Natural killer cell (primary cell): ENCODE measurements at places on chromosomes 3 and 15.
A peak's percentile ranks its signal among the peaks of the same experiment; 100 is the strongest.

DNA sequence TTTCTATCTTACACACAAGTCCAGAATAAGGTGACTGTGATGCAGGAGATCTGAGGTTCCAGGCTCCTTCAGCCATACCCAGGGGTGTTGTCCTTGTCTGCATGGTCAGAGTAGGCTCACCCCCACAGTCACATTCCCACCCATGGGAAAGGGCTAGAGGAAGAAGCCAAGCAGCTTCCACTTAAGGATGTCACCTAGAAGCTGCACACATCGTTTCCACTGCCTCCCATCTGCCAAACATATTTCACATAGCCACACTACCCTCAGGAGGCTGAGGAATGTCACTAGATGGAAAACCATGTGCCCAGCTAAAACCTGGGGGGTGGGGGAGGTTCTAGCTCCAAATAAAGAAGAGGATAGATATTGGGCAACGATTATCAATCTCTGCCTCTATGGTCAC is 58.1 kb downstream of the TMEM39A start:
- no peak for DNase-seq

DNA sequence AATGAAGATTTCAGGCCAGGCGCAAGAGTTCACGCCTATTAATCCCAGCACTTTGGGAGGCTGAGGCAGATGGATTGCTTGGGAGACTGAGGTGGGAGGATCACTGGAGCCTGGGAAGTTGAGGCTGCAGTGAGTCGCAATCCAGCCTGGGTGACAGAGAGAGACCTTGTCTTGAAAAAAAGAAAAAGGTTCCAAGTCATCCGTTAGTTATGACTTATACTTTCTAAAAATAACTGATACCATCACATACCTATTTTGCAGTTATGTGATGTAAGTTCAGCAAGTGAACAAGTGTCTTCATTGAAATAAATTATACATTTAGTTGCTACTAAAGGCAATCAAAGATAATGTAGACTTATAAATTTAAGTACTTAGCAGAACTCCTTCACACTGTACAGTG is 22.1 kb downstream of the CLPX start:
- DNase-seq, result no peak

DNA sequence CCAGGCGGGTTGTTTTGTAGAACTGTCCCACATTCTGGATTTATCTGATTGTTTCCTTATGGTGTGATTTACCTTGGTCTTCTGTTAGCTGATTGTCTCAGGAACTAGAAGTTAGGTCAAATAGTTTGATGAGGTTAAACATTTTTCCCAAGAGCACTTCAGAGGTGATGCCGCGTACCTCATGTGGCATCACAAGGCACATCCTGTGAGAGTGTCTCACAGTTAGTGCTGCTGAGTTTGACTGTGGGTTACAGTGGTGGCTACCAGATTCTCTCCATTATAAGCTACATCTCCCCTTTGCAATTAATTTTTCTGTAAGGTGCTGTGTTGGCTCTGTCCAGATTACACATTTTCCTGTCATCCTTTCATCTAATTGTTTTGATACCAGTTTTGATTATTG is 12.6 kb downstream of the RPUSD3 start:
- no peak for DNase-seq

GRCh38 chr3:179166561-179167201 is 18.5 kb downstream of the PIK3CA start:
- DNase-seq, result no peak

DNA sequence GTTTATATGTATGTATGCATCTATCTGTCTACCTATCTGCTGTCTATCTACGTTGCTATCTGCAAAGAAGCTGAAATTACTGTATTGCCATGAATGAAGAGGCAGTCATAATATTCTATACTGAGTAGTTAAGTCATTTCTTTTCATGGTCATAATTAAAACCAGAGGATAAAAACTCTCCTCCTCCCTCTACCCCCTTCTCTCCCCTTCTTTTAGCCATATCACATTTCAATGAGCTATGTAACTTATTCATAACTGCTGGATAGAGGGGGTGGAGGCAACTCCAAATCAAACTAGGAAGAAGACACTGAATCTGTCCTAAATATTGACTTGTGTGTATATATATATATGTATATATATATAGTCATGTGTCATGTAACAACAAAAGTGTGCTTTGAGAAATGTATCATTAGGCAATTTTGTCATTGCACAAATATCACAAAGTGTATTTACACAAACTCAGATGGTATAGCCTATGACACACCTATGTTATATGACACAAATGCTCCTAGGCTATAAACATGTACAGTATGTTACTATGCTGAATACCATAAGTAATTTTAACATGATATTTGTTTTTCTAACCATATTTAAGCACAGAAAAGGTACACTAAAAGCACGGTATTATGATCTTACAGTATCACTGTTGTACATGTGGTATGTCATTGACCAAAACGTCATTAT is 229.7 kb upstream of the KCNMB2 start:
- no peak for DNase-seq

GRCh38 chr3:115095236-115095635 is 51.9 kb downstream of the ZBTB20 start:
- no peak for DNase-seq

GRCh38 chr3:114242947-114243346 is 5.6 kb upstream of the ZNF80 start:
- no peak for DNase-seq

DNA sequence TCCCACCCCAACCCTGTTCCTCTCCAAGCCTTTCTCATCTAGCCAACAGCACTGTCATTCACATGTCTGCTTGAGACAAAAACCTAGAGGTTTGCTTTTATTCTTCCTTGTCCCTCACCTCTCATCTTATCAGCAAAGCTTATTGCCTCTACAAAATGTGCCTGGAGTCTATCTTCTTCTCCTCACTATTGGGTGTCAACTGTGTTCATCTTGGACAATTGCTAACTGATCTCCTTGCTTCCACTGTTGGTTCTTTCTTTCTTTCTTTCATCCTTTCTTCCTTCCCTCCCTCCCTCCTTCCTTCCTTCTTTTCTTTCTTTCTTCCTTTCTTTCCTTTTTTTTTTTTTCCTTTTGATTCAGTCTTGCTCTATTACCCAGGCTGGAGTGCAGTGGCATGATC is 48.2 kb downstream of the FOXL2 start:
- no peak for DNase-seq

GRCh38 chr15:62878070-62878469 is 164.5 kb upstream of the TPM1 start:
- no peak for DNase-seq

- DNase-seq, result no peak
Observed at GRCh38 chr3:175287361-175287963, 428.3 kb downstream of the NAALADL2 start.

DNA sequence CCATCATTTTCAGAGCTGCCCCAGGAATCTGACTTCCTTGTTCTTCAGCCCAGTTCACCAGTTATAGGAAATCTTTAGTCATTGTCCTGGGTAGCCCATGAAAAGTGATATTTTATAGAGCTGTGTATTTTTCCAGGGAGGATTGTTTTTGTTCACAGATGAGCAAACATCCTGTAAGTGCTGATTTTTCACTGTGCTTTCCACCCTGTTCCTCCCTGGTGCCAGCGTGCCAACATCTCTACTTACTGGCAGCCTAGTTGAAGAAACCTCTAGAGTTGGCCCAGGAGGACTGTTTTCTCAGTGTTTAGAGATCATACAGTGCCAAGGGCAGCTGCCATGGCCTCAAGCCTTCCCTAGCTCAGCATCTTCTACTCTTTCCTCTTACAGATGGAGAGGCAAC is 41.3 kb downstream of the ST6GAL1 start:
- no peak for DNase-seq

- no peak for DNase-seq
Observed at GRCh38 chr15:60704129-60704528, 225.2 kb upstream of the ICE2 start.

GRCh38 chr3:112121577-112122547 is 11.2 kb downstream of the GCSAM start:
- DNase-seq, result no peak

- no peak for DNase-seq
Observed at GRCh38 chr3:111947231-111947630, 31.6 kb upstream of the ABHD10 start.

- no peak for DNase-seq
Observed at GRCh38 chr3:52892625-52893311, 4.6 kb downstream of the STIMATE start.

- DNase-seq, result no peak
Observed at GRCh38 chr3:138907539-138907938, 39.4 kb downstream of the FOXL2 start.

DNA sequence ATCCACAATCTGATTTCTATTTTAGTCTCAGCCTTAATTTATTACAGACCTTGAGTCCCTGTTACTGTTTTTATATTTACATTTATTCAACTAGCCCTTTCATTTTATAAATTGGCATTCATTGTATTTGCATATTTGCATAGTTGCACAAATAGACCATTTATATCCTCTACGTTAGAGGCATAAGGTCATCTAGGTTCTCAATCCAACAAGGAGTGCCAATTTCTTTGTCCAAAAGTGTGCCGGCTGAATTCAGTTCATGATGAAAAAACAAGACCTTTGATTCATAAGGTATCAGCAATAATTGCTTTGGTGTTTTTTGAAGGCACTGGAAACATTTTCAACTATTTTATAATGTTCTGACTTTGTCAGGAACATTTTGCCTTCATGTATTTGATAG is 33.9 kb upstream of the NANOGP8 start:
- DNase-seq, result no peak

- DNase-seq, result no peak
Observed at GRCh38 chr15:93467337-93467736, 378.3 kb upstream of the RGMA start.

- no peak for DNase-seq
Observed at GRCh38 chr3:12955651-12956315, 114.4 kb upstream of the RPL32 start.

DNA sequence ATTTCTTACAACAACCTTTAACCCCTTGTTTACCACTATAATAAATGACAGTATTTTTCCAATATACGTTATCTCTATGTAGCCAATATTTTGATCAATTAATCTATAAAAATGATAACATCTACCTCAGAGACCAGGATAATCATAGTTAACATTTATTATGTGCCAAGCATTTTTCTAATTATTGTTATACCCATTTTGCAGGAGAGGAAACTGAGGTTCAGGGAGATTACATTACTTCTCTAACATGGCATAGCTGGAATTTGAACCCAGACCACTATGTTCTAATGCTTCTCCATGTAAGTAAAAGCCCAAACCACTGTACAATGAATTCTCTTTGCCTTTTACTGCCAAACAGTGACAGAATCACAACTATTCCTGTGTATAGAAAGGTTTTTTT is 113.4 kb upstream of the PFN2 start:
- DNase-seq, result no peak

- no peak for DNase-seq
Observed at GRCh38 chr3:135081856-135082434, 286.9 kb downstream of the EPHB1 start.

DNA sequence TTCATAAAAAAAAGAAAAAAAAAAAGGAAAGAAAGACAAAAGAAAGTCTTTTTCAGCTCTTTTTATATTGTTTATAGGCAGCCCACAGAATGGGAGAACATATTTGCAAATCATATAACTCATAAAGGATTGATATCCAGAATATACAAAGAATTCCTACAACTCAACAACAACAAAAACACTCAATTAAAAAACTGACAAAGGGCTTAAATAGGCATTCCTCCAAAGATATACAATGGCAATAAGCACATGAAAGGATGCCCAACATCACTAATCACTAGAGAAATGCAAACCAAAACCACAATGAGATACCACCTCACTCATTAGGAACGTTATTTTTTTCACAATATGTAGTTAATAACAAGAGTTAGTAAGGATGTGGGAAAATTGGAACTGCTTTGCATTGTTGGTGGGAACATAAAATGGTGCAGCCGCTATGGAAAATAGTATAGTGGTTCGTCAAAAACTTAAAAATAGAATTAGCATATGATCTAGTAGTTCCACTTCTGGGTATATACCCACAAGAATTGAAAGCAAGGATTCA is 54.2 kb upstream of the CMTM8 start:
- DNase-seq, result no peak

- DNase-seq, result no peak
Observed at GRCh38 chr15:70532531-70533186, 230.7 kb downstream of the UACA start.

DNA sequence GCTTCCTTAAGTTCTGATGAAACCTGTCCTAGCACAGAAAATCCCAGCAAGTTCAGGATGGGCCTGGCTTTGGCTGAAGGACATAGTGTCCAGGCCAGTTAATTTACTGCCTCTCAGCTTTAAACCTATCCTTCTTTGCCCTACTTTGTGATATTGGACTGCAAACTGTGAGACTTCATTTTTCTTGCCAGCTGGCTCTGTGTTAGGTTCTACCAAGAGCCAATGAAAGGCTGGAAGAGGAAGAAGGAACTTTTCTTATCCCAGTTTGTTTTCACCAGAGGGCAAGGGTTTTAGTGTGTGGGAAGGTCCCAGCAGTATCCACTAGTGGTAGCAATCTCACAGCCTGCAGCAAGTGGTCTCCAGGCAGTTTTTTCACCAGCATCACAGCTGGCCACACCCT is 18.2 kb downstream of the DCUN1D1 start:
- DNase-seq, result no peak

- DNase-seq, result peak; percentile 59
Observed at GRCh38 chr3:101381809-101382208, 61.4 kb upstream of the IMPG2 start.

DNA sequence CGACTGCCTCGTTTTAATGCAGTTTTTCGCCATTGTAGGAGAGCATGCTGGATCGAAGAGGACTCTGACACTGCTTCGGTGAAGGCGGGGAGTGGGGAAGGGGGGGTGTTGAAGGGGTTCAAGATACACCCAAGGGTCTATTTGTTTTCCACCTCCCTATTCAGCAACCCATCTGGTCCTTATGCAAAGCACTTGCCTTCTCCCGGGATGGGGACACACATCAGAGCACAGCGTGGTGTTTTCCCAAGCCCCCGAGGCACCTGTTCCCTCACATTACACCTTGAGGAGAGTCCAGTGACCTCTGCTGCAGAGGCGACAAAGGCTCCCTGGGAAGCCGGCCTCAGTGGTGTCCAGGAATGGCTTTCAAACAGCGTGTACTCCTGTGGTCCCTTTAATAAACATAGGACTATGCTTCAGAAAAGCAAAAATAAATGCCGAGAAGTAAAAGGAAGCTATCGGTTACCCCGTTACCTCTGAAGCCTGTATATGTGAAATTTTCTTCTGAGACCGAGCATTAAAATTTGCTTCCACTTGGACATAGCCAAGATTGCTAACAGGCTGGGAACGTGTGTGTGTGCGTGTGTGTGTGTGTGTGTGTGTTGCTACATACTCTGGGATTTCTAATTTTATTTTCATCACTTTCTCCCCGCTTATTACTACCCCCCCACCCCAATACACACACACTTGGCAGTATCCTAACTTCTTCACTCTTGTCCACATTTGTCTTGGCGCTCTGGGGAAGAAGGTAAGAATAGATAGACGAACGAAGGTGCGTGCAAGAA is 53.2 kb downstream of the CCDC54 start:
- DNase-seq, result no peak
